ENCODE measurements at places on chromosomes 11 and 22.

GRCh38 chr11:70610566-70611565 lies 212.5 kb downstream of the CTTN start:
- DNase-seq = no peak

GRCh38 chr22:26367402-26368245 lies 61.4 kb upstream of the ASPHD2 start:
- no peak for DNase-seq

DNA sequence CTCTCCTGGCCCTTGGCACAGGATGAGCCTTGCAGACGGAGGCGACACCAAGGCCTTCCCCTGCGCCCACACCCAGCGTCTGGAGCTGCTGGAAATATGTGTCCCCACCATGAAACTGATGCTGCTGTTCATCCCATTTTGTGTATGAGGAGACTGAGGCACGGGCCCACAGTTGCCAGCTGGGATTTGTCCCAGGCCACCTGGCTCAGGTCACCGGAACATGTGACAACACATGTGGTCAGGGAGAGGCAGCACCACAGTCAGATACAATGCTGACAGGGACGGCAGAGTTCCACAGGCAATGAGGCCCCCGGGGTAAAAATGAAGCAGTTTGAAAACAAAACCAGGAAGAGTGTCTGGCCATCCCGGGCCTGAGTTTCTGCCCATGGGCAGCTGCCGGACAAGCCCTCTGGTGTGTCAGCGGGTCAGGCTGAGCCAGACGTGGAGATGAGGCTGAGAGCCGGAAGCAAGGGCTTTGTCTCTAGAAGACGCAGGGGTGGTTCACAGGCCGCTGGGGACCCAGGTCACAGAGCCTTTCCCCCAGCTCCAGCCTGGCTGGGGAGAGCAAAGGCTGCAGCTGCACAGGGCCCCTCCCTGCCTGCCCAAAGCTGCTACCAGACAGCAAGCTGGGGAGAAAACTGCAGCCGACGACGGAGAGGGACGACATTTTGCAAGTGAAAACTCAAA lies 80.7 kb downstream of the CDKN1C start:
- no peak for DNase-seq

DNA sequence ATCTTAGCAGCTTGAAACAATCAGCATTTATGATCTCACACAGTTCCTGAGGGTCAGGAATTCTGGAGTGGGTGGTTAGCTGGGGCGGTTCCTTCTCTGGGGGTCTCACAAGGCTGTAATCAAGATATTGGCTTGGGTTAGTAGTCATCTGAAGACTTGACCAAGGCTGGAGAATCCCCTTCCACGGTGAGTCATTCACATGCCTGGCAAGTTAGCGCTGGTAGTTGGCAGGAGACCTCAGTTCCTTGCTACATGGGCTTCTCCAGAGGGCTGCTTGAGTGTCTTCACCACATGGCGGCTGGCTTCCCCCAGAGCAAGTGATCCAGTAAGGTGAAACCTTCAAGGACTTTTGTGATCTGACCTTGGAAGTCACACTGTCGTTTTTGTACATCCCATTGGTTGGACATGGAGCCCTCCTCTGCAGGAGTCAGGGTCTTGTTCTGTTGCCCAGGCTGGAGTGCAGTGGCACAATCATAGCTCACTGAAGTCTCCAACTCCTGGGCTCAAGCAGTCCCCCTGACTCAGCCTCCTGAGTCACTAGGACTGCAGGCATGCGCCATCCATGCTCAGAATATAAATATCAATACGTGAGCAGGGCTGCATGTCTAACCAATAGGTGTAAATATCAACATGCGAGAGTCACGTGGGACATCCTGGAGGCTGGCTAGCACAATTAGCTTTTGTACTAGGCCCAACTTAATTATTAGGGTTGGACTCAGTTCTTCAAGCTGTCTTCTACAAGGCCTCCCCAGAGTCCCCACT lies 7.2 kb upstream of the NIPSNAP1 start:
- no peak for DNase-seq

DNA sequence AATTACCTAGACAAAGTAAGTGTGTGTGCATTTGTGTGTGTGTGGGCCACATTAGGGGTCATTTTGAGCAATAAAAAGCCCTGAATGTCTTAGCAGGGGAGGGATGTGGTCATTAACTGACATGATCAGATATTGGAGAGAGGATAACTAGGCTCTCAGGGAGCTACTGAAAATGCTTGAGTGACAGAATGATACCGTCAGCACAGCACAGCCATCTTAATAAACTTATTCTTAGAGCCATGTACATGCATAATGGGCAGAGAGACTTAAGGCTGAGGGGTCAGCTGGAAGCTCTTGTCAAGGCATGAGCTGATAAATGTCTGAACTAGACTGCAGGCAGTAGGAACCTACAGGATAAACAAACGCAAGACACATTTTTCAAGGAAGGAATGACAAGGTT lies 239.1 kb upstream of the NCAM1 start:
- no peak for DNase-seq

DNA sequence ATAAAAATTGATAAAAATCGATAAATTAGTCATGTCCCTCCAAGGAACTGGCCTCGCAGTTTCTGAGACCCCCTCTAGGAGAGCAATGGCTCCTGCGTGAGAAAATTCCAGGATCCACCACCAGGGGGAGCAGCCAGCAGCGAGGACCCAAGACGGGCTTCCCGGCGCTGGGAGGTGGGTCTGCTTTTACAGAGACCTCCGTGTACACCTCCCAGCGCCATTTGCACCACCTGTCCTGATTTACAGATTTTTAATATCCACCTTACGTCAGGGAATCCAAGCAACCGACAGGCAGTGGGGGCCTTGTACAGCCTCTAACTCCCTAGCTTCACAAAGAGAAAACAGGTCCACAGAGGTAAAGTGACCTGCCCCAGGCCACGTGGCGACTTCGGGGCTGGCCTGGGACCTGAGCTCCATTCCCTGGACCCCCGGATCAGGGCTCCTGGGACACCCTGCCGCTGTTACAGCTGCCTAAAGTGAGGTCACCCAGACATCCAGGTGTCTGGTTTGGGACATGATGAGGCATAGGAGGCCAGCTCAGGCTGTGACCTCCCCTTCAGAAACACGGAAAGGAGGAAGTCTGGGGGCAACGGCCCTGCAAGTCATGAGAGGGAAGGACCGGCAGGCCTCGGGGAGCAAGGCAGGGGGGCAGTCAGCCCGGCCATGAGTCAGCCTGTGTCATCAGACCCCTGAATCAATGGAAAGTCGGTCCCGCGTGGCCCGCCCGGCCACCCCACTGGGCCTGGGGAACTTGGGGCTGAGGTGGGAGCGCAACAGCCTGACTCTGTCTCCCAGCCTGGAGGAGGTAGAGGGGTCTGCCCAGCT lies 3.5 kb downstream of the OSM start:
- peak; percentile 51 for DNase-seq

DNA sequence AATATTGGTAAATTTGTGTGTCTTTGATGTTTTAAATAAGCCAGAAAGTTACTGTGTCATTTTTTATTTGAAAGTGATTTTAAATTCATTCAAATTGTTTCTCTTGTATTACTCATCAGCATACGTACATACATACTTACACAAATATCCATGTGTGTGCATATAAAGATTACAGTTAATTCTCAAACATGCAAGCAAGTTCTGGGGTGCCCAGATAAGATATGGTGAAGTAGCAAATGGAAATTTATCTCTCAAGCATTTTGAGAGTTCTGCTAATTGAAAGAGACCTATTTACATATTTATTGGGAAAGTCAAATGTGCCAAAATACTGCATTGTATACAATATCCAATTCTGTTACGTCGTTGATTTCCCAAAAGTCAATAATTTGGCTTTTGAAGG lies 1024.0 kb upstream of the CNTN5 start:
- DNase-seq = no peak

DNA sequence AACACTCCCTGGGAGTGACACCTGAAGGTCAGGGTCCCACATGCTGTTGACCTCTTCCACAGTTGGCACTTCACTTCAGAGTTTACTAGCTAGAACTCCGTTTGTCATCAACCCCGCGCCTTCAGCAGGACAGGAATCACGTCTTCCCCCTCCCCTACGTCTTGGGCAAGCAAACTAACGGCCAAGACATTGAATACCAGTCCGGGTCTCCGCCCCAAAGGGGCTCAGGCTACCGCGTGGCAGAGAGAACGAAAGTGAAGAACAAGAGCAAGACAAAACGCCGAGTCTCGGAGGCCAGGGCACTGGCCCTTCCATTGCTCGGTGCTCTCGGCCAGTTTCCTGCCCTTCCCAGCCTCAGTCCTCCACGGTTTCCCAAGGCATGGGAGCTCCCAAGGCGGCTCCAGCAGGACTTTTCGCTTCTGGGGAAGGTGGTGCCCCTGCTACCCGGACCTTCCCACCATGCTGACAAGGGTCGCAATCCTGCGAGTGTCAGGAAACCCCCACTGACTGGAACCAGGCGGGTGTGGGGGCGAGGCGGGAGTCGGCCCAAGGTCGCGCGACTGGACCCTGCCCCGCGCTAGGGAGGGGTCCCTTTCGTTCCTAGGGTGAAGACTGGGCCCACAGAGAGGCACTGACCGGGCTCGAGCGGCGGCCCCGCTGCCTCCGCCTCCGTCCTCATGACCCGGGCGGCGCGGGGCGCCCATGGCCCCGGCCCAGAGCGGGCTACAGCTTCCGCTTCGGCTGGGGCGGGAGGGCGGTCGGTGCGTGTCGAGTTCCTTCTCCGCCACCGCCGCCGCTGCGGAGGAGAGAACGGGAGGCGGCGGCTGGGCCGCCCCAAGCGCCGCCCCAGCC lies at the start of gene GUCD1:
Gene GUCD1 (minus strand): TSS at position 826 of the 852 bp plus-strand sequence. CDS start 147 bp downstream, at position 679.
- no peak for DNase-seq

- no peak for DNase-seq
Observed at GRCh38 chr11:130151196-130151595, 8.4 kb upstream of the ST14 start.

DNA sequence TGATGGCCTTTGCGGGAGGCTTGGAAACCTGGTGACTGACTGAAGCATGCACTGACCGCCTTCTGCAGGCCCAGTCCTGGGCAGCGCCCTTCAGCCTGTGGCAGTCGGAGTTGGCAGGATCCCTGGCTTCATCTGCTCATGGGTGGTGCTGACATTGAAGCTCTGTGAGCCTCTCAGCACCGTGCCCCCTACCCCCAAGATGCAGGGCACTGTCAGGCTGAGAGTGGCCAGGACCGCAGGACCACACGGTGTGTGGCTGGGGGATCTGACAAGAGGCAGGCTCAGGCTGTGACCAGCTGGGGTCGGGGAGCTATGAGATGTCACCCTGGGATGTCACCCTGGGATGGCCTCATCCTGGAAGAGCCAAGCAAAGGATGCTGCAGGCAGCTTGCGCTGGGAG lies 32.7 kb downstream of the TBC1D22A start:
- no peak for DNase-seq

GRCh38 chr11:102064316-102064715 lies 17.1 kb downstream of the CFAP300 start:
- DNase-seq = no peak

GRCh38 chr11:77038825-77039326 lies 4.7 kb downstream of the B3GNT6 start:
- no peak for DNase-seq

GRCh38 chr11:65789230-65790103 lies 2.6 kb downstream of the OVOL1 start:
- DNase-seq = no peak

- DNase-seq = no peak
Observed at GRCh38 chr11:86696004-86696403, 23.6 kb upstream of the ME3 start.

- DNase-seq = no peak
Observed at GRCh38 chr11:75189108-75189507, 38.2 kb downstream of the SLCO2B1 start.

- DNase-seq = peak; percentile 62
Observed at GRCh38 chr11:8192016-8192895, 23.4 kb upstream of the RIC3 start.

DNA sequence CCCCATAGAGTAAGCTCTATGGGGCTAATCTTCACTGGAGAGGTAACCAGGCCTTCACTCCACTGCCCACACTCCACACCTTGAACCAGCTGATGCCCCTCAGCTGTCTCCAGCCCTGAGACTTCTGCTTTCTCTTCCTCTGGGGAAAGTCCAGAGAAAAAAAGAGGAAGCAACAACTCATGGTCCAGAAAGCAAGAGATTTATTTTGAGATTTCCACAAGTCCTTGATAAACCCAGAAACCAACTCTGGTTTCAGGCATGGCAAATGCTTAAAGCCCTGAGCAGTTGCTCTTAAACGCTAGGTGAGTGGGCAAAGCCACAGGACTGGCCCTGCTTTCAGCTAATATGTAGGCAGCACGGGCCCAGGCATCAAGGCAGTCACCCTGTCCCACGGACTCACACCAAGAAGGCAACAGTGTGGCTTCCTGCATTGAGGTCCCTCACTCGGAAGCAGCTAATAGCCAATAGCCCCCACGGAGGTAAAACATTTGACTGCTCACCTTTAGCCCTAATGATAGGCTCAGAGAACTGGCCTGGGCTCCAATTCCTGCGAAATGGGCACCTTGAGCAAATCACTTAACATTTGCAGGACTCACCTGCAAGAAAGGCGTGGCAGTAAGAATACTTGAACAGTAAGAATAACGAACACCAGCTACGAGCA lies 4.3 kb downstream of the CYB561A3 start:
- DNase-seq = no peak

GRCh38 chr11:5809122-5809519 lies 397 bp downstream of the OR52N2 start:
- no peak for DNase-seq

DNA sequence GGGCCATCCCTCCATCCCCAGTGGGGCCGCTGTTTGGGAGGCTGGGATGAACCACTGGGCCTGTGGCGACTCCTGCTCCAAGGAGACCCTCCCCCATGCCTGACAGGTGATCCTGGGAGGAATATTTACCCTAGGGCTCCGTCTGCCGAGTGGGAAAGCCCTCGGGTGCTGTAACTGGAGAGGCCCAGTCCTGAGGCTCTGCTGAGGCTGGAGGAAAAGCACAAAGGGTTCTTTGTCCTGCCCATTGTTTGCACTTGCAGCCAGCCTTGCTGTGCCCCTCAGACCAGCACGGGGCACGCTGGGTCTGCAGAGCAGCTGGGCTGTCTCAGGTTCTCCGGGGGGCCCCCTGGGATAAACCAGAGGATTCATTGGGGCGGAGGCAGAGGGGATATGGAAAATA lies 321.1 kb downstream of the MN1 start:
- DNase-seq = peak; percentile 65

DNA sequence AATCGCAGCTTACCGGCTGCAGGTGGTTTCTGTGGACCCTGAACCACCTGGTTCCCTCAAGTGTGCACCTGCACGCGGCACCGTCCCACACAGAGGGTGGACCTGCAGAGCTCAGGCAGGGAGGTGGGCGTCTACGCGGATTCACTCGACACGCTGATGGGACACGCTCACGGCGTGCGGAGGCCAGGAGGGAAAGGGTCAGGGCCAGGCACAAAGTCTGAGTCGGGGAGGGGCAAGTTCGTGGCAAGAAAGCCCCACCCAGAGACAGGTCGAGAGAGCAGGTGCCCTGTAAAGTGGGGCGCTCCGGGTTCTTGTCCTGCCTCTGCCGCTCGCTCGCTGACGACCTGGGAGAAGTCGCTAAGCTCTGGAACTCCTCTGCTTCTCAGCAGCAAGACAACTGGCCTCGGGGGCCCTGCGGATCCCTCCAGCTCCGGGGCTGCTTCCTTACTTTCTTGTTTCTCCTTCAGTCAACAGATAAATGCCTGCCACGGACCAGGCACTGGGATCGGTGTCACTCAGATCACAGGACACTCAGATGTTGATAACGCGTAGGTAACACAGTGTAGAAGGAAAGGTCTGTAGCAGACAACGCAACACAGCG lies 72.4 kb upstream of the NUP50 start:
- no peak for DNase-seq

- no peak for DNase-seq
Observed at GRCh38 chr11:123434911-123435310, 4.8 kb downstream of the GRAMD1B start.

Data from anterior cingulate cortex (tissue), 58 donors.